ENCODE measurements at places on chromosomes 1 and 21. TPM values are rescaled to one million over a fixed set of nuclear protein-coding genes. Genes with fewer than 3 reads are reported as not detected.
A peak's percentile ranks its signal among the peaks of the same experiment; 100 is the strongest.

DNA sequence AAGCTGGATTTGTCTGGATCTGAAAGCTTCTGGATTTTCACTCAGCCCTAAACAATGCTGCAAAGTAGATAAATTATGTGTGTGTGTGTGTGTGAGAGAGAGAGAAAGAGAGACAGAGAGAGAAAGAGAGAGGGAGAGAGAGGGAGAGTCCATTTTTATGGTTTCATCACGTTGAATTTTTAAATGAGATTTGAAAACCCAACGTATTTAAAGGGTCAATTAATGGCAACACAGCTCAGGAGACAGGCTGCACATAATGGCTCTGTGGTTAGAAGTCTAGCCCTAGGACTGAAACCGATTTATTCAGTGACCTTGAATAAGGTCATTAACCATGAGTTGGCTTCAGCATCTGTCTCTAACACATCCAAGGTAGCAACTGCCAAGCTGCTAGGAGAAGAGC, 35.3 kb upstream of the FMN2 start:
- no peak for DNase-seq

GRCh38 chr21:45719177-45719802, 75.8 kb downstream of the PCBP3 start:
- DNase-seq = no peak

- no peak for DNase-seq
Measured at GRCh38 chr1:12029720-12030339, 10.5 kb downstream of the MIIP start.

DNA sequence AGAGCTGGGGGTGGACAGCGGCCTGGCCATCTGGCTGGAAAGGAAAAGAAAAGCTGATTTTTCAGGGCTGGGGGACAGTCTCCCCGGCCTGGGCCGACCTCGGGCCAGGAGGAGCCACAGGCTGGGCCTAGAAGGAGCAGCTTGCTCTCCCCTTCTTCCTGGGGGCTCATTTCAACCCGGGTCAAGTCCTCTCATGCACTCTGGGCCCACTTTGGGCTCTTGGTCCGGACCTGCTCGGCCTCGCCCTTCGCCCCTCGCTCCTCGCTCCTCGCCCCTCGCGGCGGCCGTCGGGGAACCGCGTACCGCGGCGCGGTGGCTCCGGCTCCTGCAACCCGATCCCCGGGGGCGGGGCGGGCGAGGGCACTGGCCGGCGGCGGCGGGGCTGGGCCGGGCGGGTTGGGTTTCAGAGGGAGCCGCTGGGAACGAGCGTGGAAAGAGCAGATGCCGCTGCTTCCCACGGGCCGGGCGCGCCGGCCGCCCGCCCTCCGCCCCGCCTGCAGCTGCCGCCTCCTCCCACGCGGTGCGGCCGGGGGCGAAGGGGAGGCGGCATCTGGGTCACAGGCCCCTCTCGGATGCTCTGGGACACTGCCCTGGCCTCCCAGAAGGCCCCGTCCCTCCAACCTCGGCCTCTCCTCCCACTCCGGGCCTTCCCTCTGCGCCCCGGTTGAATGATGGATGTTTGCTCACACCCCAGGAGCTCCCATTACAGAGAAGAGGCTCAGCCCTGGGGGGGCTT, 6.6 kb downstream of the HEYL start:
- no peak for DNase-seq

- DNase-seq = no peak
Measured at GRCh38 chr1:107535091-107535490, 394.3 kb downstream of the NTNG1 start.

GRCh38 chr1:157842939-157843338, 1.3 kb upstream of the CD5L start:
- DNase-seq = no peak

GRCh38 chr1:241926141-241926540, 31.4 kb upstream of the BECN2 start:
- DNase-seq = no peak

GRCh38 chr1:112975336-112975735, 19.3 kb upstream of the SLC16A1 start:
- DNase-seq = no peak

DNA sequence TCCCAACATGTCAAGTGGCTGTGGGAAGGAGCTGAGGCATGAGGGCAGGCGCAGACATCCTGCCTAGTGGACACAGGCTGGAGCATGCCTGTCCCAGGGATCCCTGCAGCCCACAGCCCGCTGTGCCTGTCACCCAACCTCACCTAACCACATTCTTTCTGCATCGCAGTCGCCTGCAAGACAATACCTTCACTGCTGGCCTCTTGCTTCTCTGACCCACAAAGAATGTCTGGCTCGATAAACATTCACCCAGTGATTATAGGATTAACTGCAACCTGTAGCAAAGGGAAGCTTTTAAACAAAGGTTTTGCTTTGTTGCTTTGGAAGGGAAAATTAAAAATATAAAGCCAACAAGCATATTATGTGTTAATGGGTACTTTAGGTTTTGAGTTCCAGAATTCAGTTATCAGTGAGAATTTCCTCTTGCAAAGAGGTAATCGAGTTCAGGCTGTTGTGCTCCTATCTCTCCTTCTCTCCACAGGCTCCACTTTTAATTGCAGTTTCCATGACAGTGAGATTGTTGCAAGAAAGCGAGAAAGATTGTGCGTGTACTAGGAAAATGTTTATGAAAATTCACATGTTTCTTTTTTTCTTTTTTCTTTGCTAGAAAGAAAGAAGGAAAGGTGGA, 40.0 kb upstream of the ZNF648 start:
- DNase-seq = no peak

GRCh38 chr1:9180111-9180819, 51.4 kb upstream of the GPR157 start:
- DNase-seq = no peak

- no peak for DNase-seq
Measured at GRCh38 chr1:183218027-183218618, 32.1 kb downstream of the LAMC2 start.

DNA sequence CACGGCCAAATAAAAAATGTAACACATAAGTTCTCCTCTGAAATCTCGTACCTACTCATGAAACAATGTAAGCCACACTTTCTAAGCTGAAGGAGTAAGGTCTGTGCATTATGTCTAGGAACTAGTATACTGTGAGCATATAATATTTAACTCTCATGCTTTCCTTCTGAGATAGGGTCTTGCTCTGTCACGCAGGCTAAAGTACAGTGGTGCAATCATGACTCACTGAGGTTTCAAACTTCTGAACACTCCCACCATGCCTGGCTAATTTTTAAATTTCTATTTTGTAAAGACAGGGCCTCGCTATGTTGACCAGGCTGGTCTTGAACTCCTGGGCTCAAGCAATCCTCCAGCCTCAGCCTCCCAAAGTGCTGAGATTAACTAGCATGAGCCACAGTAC, 71.3 kb downstream of the AHCTF1 start:
- no peak for DNase-seq

Gene SH2D2A
- not detected for total RNA-seq

DNA sequence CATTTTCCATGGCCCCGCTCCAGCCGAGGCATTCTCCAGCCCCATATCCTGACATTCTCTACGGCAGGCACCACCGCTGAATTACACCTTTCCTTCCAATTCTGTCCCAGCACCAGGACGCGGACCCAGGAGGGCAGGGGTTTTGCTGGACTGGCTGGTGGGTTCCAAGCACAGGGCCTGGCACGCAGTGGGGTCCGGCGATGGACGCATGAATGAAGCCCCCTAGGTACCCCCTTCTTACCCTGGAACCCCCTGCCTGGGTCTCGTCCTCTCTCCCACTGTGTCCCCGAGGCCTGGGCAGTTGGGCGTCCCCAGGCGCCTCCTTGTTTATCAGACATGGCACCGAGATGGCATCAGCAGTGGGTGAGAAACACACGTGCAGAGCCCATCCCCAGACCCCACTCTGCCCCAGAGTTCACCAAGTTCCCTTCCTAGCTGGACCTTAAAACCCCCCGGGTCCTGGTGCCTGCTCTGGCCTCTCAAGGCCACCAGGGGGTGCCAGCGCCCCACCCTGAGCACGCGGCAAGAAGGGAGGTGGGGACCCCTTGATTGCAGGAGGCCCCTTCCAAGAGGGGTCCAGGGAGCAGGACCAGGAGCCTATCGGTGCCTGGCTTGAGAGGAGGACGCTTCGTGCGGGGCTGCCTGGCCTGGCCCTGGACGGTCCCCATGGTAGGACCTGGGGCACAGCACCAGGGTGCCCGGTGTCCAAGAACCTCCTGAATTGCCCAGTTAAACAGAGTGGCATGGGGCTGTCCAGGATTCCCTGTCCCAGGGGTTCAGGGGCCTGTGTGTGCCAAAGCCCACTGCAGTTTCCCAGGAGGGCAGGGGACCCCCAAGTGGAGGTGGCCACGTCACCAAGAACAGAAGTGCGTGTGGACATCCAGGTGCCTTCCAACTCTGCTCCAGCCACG, 46.1 kb downstream of the MEGF6 start:
- no peak for DNase-seq

DNA sequence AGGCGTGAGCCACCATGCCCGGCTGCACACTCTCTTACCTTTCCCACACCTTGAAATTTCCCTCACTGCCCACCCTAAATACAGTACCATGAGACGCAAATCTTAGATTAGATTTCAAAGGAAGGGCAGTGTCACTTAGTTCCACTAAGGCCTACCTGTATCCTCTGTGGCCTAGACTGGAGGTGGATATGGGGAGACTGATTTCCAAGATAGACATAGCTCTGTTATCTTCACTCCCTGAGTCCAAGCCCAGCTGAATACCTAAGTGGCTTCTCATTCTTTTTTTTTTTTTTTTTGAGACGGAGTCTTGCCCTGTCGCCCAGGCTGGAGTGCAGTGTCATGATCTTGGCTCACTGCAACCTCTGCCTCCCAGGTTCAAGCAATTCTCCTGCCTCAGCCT, 89.0 kb downstream of the SLC16A1 start:
- no peak for DNase-seq

- no peak for DNase-seq
Measured at GRCh38 chr21:45457161-45457831, 52.3 kb downstream of the COL18A1 start.

Gene EDN2
- total RNA-seq = 3.0 TPM

DNA sequence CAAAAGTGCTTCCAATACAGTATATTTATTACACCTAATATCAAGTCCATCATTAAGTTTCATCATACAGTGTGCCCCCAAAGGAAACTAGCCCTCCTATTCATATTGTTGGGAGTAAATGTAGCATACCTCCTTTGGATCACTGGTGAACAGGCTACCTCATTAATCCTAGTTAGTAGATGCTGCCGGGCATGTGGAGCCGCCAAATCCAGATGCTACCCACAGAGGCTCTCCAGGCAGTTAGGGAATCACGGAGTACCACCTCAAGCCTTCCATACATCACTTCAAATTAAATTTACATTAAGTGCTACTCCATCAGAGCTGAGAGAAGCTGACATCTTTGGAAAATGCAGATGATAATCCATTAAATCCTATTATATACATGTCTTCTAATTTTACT, 121.7 kb upstream of the FOXD3 start:
- no peak for DNase-seq

- no peak for DNase-seq
Measured at GRCh38 chr1:11730429-11730891, 5.5 kb upstream of the AGTRAP start.

DNA sequence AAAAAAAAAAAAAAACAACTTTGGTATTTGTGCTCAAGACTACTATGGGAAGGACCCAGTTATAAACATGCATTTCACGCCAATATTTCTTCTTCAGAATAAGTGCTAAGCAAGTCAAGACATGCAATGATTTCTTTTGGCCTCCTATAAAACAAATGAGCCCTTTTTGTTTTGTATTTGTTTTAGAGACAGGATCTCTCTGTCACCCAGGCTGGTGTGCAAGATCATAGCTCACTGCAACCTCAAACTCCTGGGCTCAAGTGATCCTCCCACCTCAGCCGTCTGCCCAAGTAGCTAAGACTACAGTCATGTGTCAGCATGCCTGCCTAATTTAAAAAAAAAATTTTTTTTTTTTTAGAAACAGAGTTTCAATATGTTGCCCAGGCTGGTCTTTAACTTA, 348.7 kb downstream of the PCP4 start:
- DNase-seq = no peak

Gene SPRR3
- total RNA-seq = not detected

GRCh38 chr1:177082855-177083693, 81.4 kb downstream of the ASTN1 start:
- DNase-seq = no peak

Gene CNIH4
- 30.9 TPM for total RNA-seq

- no peak for DNase-seq
Measured at GRCh38 chr1:179509384-179509783, 66.4 kb downstream of the NPHS2 start.

- DNase-seq = no peak
Measured at GRCh38 chr1:3340548-3341235, 113.8 kb upstream of the ARHGEF16 start.

Gene FOXO6
- total RNA-seq = not detected

Gene PITHD1
- 64.2 TPM for total RNA-seq

DNA sequence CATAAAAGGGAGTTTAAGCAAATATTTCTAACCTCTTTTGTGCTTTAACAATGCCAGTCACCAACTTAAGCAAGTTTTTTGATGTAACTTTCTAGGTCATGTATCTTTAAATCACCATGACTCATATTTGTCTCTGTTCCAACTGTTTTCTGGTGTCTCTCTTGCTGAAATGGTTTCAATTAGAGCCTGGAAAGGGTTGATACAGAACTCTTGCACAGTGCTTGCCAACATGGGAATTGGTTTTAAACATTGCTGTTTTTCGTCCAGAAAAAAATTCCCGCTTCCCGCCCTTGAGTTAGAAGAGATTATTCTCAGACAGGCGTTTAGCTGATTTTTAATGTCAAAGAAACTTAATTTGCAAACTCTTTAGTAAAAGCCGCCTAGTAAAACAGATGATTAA, 46.4 kb upstream of the SLC22A15 start:
- peak; percentile 51 for DNase-seq

DNA sequence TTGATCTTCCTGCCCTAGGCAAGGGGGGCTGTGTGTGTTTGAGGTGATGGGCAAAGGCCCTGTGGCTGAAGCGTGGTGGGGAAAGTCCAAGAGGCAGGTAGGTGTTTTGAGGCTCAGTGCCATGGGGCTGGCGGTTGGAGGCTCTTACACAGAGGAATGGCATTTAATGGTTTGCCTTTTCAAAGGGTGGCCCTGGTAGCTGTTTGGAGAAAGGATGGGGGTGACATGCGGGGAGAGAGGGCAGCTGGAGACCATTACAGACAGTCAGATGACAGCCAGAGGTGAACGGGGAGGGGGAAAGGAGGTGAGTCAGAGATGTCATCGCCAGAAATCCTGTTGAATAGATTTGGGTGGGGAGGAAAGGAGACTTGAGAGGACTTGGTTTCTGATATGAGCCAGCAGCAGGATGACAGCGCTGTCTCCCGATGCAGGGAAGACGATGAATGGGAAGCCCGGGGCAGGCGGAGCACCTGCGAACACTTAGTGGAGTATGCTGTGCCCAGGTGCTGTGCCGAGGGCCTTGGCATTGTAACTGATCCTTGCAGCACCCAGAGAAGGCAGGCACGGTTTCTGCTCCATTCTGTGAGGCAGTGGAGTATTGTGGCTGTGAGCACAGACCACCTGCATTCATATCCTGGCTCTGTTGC, 56.3 kb downstream of the MAN1C1 start:
- DNase-seq = no peak

Gene PIGV
- total RNA-seq = 10.5 TPM

- no peak for DNase-seq
Measured at GRCh38 chr1:14660801-14661200, 62.3 kb downstream of the KAZN start.

- no peak for DNase-seq
Measured at GRCh38 chr1:16063226-16063829, 10.1 kb downstream of the FAM131C start.

All from MG63 (cell line).